Foreskin keratinocyte (primary cell): ENCODE measurements at places on chromosomes 13 and 19. TPM values are rescaled to one million over a fixed set of nuclear protein-coding genes. Genes with fewer than 3 reads are reported as not detected.

EFNA2 gene
- not detected in 2 replicates for total RNA-seq

KIR3DL2 gene
- total RNA-seq = not detected in 2 replicates

ZNF665 gene
- total RNA-seq = 1.2 and 2.0 TPM in 2 replicates

MYDGF gene
- 127 and 150 TPM in 2 replicates for total RNA-seq

CERS1 gene
- total RNA-seq = 0.10 and 0.11 TPM in 2 replicates

SPACA4 gene
- total RNA-seq = not detected in 2 replicates

MISP gene
- 50.0 and 55.4 TPM in 2 replicates for total RNA-seq

SIGLEC5 gene
- not detected in 2 replicates for total RNA-seq

CLEC17A gene
- total RNA-seq = not detected in 2 replicates

KIR2DL4 gene
- not detected in 2 replicates for total RNA-seq

TRPC4 gene
- total RNA-seq = not detected in 2 replicates

TMPRSS9 gene
- total RNA-seq = not detected in 2 replicates

IFNL1 gene
- total RNA-seq = not detected in 2 replicates

GAPDHS gene
- total RNA-seq = not detected in 2 replicates

MOB3A gene
- 30.1 and 32.9 TPM in 2 replicates for total RNA-seq

PTPRH gene
- 0.11 and 0.17 TPM in 2 replicates for total RNA-seq

RASIP1 gene
- total RNA-seq = 11.3 and 12.6 TPM in 2 replicates

ODAD3 gene
- total RNA-seq = 0.11 and 0.51 TPM in 2 replicates

ICAM4 gene
- total RNA-seq = 0.49 and 0.71 TPM in 2 replicates

COMP gene
- not detected in 2 replicates for total RNA-seq

LPAR2 gene
- total RNA-seq = 12.6 and 15.1 TPM in 2 replicates

BRME1 gene
- total RNA-seq = 0.68 and 0.78 TPM in 2 replicates

FXYD3 gene
- 243 and 312 TPM in 2 replicates for total RNA-seq

CASP14 gene
- total RNA-seq = 0.07 and 0.10 TPM in 2 replicates

RETN gene
- total RNA-seq = not detected in 2 replicates

ZNF790 gene
- 6.1 and 6.5 TPM in 2 replicates for total RNA-seq

ZNF441 gene
- total RNA-seq = 3.4 and 3.6 TPM in 2 replicates

ZNF541 gene
- total RNA-seq = not detected in 2 replicates

NEK5 gene
- 0.07 TPM in 1 of 2 replicates, not detected in the other for total RNA-seq

LGALS7B gene
- 407 and 889 TPM in 2 replicates for total RNA-seq
